Testis (tissue), 5 donors: ENCODE measurements at places on chromosomes 16 and 17.

GRCh38 chr17:81683208-81683583 lies 401 bp downstream of the ARL16 start:
- no peak for DNase-seq

DNA sequence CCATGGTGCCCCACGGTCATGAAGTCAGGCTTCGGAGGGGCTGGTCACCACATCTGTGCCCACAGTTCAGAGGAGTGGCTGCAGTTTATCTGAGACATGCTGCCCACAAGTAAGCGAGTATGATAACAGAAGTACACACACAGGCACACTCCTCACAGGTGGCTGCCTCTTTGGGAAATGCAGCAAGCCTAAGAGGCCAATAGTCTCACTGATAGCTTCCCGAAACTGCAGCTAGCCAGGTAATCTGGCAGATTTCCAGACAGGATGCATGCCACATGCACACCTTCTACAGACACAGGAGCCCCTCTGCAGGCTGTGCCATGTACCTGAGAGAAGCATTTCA lies 12.6 kb upstream of the GFOD2 start:
- DNase-seq = no peak

DNA sequence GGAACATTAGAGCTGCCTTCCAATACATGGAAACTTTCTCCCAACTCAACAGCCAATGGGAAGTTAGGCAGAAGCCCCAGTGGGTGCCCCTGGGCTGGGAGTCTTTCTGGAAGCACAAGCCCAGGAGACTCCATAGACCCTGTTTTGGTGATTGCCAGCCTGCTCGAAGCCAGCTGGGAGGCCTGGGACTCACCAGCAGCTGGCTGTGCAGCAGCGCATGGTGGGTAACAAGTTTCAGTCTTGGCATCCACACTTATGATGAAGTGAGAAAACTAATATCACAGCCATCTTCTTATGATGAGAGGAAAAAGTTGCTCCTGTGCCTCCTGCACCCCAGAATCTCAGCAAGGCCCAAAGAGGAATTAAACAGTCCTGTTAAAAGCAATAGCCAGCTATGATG lies 522.5 kb upstream of the CDH5 start:
- DNase-seq = no peak

DNA sequence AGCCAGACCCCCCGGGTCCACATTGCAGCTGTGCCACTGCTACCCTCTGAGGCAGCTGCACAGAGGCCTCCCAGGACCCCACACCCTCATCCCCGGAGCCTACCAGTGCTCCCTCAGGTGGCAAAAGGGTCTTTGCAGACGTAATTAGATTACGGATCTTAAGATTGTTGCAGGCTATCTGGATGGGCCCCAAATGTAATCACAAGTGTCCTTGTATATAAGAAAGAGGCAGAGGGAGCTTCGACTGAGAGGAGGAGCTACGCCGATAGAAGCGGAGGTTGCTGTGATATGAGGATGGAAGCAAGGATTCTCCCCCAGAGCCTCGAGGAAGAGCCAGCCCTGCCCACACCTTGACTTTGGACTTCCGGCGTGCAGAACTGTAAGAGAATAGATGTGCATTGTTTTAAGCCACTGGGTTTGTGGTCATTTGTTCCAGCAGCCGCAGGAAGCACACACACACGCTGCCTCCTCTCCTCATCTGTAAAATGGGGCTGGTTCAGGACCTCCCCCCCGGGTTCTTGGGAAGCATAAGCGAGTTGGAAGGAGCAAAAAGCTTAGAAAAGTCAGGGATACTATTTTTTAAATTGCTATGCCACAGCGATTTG lies 10.5 kb upstream of the RAI1 start:
- DNase-seq = no peak

- no peak for DNase-seq
Observed at GRCh38 chr17:18039535-18040260, 490 bp downstream of the GID4 start.

DNA sequence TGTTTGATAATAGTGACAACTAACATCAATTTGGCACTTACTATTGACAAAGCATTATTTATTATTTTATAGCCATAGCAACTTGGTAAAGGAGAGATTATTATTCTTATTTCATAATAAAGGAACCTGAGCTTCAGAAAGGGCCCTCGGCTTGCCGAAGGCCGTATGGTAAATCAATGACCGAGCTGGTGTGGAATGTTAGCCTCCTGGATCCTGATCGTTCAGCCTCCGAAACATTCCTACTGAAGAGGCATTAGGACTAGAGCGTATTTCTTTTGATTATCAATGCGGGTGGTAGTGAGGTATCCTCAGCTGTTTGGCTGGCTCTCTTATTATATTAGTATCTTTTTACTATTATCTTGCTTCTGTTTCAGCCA lies 199.3 kb upstream of the TBX2 start:
- DNase-seq = no peak

- no peak for DNase-seq
Observed at GRCh38 chr17:1512351-1512750, 4.1 kb downstream of the INPP5K start.

DNA sequence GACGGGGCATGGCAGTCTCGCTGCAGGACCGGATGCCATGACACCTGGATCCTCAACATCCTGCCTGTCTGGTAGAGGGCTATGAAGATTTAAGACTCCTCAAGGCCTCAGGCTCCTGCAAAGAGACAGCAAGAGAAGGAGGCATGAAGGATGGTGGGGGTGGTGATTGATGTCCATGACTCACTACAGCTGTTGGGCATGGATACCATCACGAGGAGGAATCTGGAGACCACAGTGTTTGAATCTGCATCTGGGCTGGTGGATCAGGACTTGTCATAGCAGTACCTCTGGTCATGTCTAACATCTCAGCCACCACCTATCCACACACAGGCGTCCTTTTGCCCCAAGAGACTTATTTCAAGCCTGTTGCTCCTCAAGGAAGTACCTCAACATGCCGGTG lies 50.2 kb upstream of the WSCD1 start:
- no peak for DNase-seq

GRCh38 chr16:83899272-83899897 lies 470 bp downstream of the MLYCD start:
- DNase-seq = peak; percentile 49

- no peak for DNase-seq
Observed at GRCh38 chr17:7167832-7168231, 11.3 kb downstream of the ASGR1 start.

DNA sequence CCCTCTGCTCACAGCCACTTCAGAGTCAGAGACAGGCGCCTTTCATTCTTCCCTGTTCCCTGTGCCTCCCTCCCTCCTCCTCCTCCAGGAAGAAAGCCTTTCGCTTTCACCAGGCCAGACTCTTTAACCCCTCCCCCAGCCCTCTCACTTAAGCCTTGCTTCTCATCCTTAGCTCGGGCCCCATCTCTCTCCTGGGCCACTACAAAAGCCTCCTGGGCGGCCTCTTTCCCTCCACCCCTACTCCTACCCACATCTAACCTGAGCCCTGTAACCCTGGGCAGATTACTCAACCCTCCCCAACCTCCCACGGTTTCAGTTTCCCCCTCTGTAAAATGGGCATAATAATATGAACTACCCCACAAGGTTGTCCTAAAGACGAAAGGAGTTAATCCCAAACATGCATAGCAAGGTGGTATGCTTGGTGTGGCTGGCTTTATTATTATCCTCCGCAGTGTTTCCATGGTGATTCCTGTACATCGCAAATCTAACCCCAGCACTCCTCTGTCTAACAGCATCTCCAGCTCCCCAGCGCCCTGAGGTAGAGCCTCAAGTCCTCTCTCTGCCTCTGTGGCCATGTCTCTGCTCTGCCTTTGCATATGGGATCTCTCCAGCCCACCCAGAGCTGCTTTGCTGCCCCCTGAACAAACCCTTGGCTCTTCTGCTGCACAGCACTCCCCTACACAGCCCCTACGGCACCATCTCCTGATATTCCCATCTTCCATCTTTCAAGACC lies 17.7 kb downstream of the PIMREG start:
- DNase-seq = no peak

DNA sequence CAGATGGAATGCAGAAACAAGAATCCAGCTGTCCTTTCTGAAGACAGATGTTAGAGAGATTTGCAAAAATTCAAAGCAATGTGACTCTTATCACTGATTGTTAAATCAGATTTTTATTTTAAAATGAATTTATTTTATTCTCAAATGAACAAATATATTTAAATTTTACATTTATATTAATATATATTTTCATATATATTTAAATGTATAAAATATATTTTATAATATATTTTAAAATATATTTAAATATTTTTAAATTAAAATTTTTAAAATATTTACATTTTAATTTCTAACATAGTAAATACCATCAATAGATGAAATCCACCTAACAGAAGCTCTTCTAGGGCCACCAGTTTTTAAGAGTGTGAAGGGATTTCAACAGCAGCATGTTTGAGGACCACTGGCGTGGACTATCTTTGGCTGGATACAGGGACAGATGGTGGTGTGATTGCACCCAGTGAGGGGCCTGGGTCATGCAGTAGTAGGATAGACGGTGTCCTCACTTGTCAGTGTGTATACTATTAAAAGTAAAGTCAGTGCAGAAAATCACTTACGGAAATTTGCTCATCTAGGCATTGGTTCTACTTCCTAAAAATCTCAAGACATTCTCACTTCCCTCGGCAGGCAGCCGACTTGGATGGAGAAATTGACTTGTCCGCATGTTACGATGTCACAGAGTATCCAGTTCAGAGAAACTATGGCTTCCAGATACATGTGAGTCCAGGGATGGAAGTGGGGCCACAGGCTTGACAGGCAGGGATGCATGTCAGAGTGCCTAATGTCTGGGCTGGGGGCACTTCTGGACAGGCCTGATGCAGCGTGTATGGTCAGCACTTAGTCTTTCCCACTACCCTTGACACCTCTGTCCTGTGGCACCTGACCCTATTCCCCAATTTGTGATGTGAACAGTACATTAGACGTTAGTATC lies 56.3 kb downstream of the PLD6 start:
- no peak for DNase-seq

- DNase-seq = no peak
Observed at GRCh38 chr16:51839727-51840462, 688.8 kb upstream of the SALL1 start.

DNA sequence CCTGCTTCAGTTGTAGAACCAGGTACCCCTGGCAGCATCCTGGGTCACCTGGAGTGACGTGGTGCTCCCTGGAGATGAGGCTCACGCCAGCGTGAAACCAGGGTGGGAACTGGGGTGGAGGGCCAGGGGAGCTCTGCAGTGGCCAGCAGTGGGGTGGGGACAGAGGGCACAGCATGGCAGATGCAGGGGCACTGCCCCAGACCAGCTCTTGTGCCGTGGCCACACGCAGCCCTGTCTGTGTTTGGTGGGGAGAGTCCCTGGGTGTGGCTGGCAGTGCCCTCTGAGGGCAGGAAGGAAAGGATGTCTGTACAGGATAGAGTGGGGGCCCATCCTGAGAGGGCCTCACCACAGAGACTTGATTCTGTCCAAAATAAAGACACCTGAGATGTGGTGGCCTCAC lies 24.5 kb downstream of the ZNF750 start:
- no peak for DNase-seq

DNA sequence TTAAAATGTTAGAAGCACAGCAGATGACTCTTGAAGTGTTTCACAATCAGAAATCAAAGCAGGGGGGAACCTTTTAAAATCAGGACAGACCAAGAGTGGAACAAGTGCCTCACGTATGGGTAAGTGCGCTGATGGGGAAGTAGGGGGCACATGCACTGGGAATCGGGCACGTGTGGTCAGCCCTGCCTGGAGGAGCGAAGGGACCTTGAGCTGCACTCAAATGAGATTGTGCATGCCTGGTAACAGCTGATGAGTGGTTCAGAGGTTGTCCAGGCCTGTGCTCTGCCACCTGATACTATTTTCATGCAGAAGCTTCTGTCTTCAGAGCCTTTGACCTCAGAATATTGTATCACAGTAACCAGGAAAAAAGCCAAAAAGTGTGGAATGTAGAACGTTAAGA lies 13.7 kb upstream of the XYLT2 start:
- DNase-seq = no peak

- peak; percentile 30 for DNase-seq
Observed at GRCh38 chr17:58330997-58331814, 2.6 kb upstream of the TSPOAP1 start.
